HepG2 (cell line): ENCODE measurements at places on chromosomes 2 and 18. TPM values are rescaled to one million over a fixed set of nuclear protein-coding genes. Genes with fewer than 3 reads are reported as not detected.

- DNase-seq = no peak
These were observed 225.9 kb upstream of the MGAT5 start for GRCh38 chr2:134027980-134028379.

DNA sequence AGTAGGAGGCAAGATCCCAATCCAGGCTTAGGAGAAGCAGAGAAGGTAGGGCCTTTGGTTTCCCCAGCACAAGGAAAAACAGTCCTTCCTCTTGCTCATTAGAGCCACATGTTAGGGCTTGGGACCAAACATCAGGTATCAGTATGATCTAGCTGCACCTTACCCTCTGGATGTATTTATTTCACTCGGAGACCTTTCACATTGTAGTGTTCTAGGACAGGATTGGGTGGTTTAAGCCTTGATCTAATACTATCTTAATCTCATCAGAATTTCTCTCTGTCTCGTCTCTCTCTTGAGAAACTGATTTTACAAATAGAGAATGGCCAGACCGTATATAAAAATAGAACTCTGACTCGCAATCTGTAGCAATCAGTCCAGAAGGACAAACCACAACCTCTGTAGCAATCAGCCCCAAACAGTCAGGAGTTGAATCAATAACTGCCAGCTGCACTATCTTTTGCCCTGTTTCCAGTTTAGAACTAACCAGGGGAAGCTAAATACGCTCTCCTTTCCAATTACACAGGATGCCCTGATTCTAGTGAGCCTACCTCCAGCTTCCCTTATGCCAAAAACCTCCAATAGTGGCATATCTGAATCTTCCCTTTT is 207.1 kb downstream of the TDRD15 start:
- no peak for DNase-seq

GRCh38 chr2:39625193-39625926 is 40.4 kb upstream of the TMEM178A start:
- DNase-seq = no peak

DNA sequence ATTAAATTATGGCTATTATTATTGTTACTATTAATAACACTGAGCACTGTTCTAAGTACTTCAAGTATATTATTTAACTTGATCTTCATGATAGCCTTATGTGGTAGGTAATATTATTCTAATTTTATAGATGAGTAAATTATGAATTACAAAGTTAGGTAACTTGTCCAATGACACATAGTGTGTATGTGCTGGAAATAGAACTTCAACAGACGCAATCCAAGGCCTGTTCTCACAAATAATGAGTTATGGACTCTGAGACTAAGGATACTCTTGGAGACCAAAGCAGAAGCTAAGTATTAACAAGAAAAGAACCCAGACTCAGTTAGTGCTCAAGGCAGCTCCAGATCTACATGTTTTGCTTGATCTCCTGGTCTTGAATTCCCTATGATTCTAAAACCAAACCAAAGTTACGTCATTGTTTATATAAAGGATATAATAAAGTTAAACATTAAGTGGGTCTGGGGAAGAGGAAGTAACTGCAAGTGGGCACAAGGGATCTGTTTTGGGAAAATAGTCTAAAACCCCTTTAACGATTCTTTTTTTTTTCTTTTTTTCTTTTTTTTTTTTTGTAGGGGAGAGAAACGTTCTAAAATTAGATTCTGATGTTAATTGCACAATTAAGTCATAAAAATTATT is 211.3 kb downstream of the ERBB4 start:
- peak; percentile 35 for DNase-seq

DNA sequence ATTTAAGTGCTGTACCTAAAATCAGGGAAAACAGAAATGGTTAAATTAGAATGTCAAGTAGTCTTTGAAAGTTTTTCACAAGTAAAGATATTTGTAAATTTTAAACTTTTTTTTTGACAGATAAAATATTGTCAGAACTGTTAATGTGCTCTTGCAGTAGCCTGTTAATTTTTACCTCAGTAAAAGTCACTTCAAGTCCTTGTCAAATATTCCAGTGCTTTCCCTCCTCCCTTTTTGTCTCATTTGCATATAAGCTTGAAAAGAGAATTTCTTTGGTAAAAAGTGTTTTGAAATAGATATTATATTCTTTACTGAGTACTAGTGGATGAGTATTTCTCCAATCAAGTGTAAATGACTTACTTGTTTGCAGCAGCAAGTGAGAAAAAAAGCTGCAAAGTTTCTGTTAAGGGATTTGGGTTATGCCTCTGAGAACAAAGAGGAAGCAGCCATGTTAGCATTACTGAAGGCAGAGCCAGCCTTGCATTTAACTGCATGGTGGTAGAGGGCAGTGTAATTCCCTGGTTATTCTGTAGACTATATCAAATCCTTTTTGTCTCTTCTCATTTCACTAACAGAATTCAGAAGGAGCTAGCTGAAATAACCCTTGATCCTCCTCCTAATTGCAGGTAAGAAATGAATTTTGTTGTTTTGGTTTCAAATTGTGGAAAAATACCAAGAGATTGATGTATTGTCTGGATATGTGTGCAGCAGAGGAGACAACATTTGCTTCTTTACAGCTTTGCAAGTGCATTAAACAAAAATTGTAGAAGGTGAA is 3.2 kb downstream of the UBE2E3 start:
- peak; percentile 77 for DNase-seq

DNA sequence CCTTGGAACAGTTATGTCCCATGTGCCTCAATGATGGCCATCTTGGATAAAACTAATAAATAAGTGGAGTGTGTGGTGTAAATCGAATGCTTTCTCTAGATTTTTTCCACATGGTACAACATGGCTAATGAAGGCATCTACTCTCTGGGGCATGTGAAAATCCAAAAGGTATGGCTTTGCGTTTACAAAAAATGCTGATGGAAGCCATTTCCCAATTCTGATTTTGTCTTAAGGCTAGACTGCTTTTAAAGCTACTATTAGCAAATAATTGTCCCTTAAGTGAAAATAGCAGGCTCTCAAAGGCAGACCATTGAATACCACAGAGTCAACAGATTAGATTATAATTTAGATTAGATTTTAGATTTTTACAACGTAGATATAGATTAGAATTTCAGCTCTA is 183.7 kb downstream of the LRRTM1 start:
- DNase-seq = no peak

The MOGAT1 gene
- total RNA-seq = 1.3 and 4.3 TPM in 2 replicates

The ASTL gene
- total RNA-seq = not detected in 2 replicates

The CDK15 gene
- not detected in 2 replicates for total RNA-seq

The IKZF2 gene
- total RNA-seq = 0.60 and 0.86 TPM in 2 replicates

The LIMS3 gene
- total RNA-seq = 0.69 and 1.3 TPM in 2 replicates

The LYPD6 gene
- total RNA-seq = 0.06 and 0.07 TPM in 2 replicates

The LOXHD1 gene
- total RNA-seq = not detected in 2 replicates

The INO80D gene
- 7.9 and 13.6 TPM in 2 replicates for total RNA-seq
